ENCODE measurements at places on chromosomes 2 and 18.
A peak's percentile ranks its signal among the peaks of the same experiment; 100 is the strongest.

GRCh38 chr18:57364460-57364859 lies 12.1 kb downstream of the ST8SIA3 start:
- no peak for DNase-seq

DNA sequence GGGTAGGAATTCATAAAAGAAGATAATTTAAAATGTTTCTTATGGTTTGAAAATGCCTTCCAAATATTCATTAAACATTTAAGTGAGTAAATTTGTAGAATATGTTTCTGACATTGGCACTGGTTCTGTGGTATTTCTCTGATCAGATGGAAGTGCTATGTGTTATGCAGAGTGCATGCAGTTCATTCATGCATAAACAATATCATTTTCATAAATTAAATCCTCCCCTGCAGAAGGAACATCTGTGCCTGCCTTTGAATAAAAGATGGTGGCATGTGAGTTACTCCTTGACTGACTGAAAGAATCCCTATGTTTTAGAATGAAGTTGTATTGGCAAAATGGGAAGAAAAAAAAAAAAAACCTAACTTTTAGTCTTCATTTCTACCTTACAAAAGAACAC lies 5.9 kb downstream of the NEUROD1 start:
- no peak for DNase-seq

DNA sequence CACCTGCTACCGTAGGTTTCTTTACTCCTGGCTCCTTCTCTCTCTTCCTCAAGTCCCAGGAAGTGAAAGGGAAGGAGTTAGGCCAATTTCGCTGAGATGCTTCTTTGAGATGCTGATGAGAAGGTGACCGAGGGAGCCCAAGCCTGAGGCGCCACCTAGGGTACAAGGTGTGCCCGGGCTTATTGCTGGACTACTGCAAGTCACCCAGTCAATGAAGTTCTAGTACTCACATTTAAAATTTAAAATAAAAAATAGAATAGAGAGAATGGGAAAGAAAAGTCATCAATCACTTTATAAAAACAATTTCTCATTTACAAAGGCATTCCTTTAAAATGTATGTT lies 45.3 kb downstream of the ACAA2 start:
- DNase-seq: peak; percentile 72

GRCh38 chr2:195094330-195094729 lies 562.7 kb upstream of the SLC39A10 start:
- DNase-seq: no peak

- DNase-seq: no peak
These were observed 361.6 kb downstream of the SOX11 start for GRCh38 chr2:6053743-6054142.

All from HT-29 (cell line).